ENCODE measurements at places on chromosomes 7 and 10.

GRCh38 chr7:5441840-5442503, 18.3 kb upstream of the TNRC18 start:
- no peak for DNase-seq

GRCh38 chr10:89167915-89168314, 39.2 kb downstream of the CH25H start:
- DNase-seq, result no peak

- no peak for DNase-seq
Observed at GRCh38 chr10:124619195-124619594, 125.0 kb downstream of the FAM53B start.

- DNase-seq, result peak; percentile 46
Observed at GRCh38 chr10:3935141-3935540, 150.1 kb upstream of the KLF6 start.

DNA sequence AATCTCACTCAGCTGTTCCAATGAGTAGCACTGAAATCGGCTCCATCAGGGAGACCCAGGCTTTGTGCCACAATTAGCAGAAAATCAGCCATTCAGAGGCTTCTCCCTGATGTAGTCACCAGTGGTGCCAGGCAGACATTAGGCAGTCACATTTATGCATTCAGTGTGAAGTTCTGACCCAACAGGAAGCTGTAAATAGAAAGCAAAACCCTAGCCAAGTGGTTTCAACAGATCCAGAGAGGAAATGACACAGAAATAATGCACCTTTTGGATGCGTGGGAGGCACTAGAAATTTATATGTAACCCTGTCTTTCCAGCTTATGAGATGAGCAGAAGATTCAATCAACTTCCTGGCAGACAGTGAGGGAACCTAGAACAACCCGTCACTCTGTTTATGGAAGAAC, 186.4 kb downstream of the PDE1C start:
- DNase-seq, result no peak

All from stimulated activated CD4-positive, alpha-beta T cell treated with anti-CD3 and anti-CD28 coated beads, Interleukin-1b, Interleukin-23, amount 100 ng/mL, for 1 hour (primary cell).